Stimulated activated CD8-positive, alpha-beta memory T cell treated with anti-CD3 and anti-CD28 coated beads, Interleukin-2, amount 100 ng/mL, for 48 hours (primary cell): ENCODE measurements at places on chromosomes 3 and 15.

GRCh38 chr3:138361561-138361971 lies 13.2 kb downstream of the MRAS start:
- no peak for DNase-seq

GRCh38 chr3:150446470-150446977 lies 38.4 kb downstream of the TSC22D2 start:
- no peak for DNase-seq

DNA sequence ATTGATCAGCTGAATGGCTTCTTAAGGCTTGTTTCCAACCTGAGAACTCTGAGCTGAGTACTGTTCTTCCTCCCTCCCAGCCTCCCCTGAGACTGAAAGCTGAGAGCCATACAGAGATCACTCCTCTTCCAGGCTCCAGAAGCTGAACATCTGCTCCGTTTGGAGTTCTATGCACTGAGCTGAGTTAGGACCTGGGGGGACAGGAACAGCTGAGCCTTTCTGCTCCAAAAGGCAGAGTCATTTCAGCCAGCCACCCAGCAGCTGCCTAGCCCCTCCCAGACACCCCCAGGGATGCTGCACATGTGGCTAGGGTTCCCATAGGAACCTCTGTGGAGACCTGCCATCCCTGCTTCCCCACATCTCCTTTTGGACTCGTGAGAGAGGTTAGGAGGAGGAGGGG lies 64.2 kb upstream of the GLCE start:
- DNase-seq = no peak

DNA sequence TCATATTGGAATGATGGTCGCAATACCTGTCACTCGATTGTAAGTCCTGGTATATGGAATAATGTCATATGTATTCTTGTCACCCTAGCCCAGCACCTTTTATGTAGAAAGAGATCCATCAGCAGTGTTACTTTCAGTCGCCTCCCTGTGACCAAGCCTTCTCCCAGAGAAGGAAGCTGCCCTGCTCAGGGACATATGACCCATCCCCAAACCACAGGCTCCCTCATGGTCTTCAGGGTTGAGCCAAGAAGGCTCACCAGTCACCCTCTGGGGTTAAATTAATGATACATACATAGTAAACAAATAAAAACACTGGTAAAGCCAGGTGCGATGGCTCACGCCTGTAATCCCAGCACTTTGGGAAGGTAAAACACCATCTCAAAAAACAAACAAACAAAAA lies 4.6 kb upstream of the MFGE8 start:
- DNase-seq = no peak

DNA sequence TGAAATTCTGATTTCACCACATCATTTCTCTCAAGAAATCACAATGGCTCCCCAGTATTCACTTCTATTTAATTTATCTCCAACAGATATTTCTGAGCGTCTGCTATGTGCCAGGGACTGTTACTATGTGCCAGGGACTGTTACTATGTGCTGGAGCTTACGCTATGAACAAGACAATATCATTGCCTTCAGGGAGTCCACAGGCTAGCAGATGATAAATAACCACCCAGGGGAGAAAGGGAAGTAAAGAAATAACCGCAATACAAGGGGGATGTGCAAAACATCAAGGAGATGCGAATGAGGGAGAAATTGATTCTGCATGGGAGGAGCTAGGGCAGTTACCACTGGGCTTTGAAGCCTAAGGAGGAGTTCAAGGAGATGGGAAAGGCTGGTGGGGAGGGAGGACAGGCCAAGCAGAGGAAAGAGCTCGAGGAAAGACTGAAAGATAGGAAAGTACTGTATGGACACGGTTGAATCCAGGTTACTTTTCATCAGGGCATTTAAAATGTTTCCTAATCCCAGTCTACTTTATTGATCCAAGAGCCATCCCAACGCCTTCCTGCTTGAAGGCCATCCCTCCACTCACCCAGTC lies 2.5 kb downstream of the THSD4 start:
- DNase-seq = no peak

DNA sequence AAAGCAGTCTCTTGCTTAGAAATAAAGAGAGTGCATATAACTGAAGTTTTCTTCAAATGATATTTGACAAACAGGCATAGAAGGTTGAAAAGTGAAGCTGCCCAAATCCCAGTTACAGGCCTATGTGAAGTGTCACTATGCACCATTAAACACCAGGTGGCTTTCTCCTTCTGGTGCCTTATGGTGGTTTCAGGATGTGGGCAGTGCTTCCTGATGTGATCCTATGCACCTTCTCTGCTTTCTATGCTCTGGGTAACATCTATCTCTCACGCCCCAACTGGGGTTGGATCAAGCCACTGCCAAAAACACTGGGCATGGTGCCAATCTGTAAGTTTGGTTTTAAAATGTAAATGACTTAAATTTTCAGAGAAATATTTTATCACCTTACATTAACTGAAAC lies 744.7 kb downstream of the TUSC7 start:
- DNase-seq = no peak

DNA sequence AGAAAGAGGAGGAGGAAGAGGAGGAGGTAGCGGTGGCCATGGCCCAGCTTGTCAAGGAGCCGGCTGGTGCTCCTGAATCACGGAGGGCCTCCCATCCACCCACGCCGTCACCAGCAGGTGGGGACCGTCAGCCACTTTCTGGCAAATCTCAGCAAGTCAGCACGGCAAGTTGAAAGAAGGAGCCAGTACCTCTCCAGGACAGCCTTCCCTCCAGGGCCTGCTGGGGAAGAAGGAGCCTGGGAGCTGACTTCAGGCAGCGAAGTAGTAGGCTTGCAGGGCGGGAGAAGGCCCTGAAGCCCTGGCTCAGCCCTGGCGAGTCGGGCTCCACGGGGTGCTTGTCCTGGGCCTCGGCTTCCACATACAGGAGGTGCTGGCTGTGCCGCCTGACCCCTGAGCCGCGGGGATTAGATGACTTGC lies 99.2 kb upstream of the TRPM1 start:
- peak; percentile 38 for DNase-seq

- no peak for DNase-seq
Observed at GRCh38 chr3:122003606-122004005, 18.4 kb downstream of the ILDR1 start.

DNA sequence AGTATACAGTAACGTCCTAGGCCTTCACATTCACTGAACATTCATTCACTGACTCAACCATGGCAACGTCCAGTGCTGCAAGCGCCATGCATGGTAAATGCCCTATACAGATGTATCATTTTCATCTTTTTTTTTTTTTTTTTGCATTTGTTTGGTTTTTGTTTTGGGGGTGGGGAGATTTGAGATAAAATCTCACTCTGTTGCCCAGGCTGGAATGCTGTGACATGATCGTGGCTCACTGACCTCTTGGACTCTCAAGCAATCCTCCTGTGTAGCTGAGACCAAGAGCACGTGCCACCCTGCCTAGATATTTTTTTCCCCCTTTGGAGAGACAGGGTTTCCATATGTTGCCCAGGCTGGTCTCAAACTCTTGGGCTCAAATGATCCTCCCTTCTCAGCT lies 37.4 kb downstream of the SUSD5 start:
- no peak for DNase-seq

DNA sequence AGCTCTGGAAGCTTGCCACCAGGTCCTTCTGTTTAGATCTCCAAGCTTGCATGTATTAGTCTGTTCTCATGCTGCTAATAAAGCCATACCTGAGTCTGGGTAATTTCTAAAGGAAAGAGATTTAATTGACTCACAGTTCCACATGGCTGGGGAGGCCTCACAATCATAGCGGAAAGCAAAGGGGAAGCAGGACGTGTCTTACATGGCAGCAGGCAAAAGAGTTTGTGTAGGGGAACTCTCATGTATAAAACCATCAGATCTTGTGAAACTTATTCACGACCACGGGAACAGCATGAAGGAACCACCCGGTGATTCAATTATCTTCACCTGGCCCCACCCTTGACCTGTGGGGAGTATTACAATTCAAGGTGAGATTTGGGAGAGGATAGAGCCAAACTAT lies 147.0 kb upstream of the PROK2 start:
- DNase-seq = no peak

DNA sequence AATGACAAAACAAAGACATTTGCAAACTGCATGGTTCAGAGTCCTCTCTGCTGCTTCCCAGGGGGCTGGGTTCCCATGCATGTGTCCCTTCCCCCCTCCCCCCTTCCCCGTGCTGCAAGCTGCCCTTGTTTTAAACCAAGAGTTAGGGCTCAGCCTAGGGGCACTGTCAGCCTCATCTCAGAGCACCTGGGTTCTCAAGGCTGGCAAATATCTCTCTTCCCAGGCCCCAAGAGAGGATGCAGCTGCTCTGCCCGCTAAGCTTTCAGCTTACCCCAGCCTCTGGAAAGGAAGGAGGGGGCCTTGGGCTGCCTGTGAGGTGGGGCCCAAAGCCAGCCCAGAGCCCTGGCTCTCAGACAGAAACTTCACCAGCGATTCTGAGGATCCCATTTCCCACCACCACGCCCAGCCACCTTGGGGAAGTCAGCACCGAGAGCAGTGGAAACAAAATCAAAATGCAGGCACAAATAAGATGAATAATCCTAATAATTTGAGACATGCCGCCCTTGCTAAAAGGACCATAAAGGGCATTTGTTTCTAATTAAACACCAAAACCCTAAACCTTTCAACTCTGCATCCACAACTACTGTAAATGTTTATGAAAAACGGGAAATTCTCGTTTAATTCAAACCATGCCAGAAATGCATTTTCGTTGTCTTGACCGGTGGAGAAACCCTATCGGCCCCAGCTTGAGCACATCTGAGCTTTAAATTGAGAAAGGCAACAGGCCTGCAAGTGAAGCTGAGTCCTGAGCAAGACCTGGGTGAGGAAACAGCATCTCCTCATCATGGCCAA lies 67.7 kb upstream of the WNT5A start:
- DNase-seq = no peak

DNA sequence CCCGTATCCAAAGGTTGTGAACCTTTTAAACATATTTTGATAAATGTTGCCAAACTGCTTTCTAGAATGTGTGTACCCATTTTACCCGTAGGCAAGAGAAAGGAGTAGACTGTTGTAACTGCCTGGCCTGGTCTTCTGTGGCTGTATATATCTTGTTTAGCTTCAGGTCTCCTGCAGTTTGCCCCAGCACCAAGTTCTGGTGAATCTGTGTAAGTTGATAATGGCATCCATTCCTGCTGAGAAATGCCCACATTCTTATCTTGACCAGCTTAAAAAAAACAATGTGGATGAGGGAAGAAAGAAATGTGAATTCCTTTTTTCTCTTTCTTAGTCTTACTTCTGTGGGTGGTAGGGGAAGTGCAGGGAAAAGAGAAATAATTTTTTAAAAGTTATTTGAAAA lies 53.3 kb upstream of the TLE3 start:
- no peak for DNase-seq

DNA sequence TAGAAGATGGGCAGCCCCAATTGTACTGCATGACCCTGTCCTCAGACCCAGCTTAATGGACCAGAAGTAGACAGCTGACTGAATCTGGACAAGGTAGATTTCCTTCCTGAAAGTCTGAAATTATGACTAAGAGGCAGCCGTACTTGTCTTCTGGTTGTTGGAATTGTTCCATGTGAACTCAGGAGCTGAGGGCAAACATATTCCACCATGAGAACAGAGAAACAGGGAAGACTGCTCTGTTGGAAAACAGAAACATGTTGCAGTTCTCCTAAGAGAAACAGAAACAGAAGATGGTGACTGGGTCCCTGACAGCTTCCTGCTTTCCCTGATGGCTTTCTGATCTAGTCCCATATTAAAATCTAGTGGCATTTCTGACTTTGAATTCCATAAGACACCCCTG lies 24.1 kb downstream of the POPDC2 start:
- DNase-seq = no peak

- no peak for DNase-seq
Observed at GRCh38 chr15:77494073-77494867, 73.6 kb downstream of the HMG20A start.

- DNase-seq = no peak
Observed at GRCh38 chr3:194886836-194887235, 201.2 kb downstream of the FAM43A start.

DNA sequence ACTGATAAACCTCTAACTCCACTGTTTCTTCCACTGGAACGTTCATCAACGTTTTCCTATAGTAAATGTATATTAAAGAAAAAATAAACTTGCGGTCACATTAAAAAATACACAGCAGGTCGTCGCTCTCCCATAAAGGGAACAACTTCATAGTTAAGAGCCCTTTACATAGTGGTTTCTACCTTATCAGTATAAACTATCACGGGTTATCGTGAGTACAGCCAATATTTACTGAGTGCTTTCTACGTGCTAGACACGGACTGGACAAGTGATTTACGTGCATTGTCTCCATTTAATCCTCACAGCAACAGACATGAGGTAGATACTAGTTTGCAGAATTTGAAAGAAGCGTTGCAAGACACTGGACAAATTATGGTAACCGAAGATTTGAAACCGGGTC lies 964 bp upstream of the TASOR start:
- no peak for DNase-seq

GRCh38 chr3:138460536-138461205 lies 26.3 kb downstream of the ESYT3 start:
- no peak for DNase-seq

DNA sequence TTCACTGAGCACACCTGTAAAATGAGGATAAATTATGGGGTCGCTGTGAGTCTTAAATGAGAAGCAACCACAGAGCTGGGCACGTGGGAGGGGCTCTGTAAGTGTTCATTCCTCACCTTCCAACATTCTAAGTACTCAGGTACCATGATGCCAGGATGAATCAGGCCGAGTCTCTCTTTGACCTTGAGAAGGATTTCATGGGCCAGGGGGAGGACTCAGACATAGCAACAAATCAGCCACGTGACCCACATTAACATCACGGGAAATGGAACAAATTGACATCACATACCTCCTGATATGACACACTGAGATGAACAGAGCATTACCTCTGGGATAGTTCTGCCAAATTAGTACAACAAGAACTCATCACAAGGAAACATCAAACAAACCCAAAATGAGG lies 35.2 kb upstream of the USP3 start:
- DNase-seq = peak; percentile 26

DNA sequence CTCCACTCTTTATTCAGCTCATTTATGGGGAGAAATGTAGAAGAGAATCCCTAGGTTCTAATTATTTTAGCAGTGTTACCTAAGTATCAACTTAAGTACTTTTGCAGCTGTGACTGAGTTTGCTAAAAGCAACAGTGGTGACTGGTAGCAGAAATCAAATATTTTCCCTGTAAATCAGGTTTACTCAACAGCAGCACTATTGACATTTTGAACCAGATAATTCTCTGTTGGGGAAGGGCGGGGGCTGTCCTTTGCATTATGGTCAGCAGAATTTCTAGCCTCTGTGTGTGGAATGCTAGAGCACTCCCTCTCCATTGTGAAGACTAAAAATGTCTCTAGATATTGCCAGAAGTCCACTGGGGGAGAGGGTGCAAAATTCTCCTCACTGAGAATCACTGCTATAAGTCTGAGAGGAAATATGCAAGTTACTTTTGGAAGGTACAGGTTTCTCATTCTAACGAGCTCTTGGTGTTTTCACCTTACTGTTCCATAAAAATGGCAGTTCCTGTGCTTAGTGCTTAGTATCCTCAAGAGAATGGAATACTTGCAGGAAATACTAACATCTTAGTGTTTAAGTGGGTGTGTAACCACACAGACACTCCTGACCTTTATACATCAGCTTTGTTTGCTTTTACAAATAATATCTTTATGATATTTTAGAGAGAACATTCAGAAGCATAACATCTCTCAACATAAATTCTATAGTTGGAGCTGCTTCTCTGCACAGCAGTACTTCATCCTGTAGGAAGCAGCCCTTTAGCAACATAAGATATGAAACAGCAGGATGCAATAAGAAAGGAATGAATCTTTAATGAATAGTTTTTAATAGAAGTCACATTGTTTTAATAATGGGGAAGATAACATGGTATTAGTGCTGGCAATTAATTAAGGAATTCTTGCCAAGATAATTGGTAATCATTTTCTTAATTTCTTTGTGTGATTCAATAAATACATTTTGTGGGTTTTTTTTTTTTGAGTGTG lies 246.5 kb upstream of the GOLIM4 start:
- DNase-seq = no peak
